ENCODE measurements at places on chromosomes 16 and 17.

DNA sequence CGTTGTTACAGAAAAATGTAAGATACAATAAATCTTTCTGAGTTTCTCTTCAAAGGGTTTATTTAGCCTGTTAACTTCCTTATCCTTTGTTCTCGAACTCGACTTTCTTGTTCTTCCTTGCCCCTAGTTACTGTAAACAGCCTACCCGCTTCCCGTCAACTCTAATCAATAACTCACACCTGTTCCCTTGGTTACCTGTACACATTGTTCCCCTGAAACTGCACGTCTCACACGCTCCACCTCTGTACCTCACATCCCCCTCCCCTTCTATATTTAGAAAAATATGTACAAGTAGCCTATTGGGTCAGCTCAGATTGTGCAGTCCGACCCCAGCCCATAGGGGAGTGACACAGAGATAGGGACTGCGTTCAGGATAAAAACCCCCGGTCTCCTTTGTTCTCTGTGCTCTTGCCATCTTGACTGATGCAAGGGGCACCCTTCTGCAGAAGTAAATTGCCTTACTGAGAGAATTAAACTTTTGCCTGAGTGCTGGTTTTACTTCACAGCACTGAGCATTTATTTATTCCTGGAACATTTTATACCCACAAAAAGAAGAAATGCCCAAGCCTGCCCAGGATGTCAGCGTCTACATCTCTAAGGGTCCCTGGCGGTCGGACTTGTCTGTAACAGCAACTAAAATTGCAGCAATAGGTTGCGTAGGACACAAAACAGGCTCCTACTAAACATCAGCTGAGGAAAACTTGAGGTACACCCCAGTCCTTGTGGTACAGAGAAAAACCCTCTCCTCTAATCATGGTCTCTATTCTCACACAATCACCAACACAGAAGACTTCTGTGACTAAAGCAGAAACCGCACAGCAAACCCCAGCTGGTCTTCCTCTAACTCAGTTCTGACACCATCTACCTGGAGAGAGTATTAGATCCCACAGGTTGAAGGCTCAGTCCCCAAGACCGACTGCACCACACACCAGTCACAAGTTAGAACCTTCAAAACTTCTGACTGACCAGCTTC is 11.3 kb downstream of the WDR45B start:
- DNase-seq: no peak

DNA sequence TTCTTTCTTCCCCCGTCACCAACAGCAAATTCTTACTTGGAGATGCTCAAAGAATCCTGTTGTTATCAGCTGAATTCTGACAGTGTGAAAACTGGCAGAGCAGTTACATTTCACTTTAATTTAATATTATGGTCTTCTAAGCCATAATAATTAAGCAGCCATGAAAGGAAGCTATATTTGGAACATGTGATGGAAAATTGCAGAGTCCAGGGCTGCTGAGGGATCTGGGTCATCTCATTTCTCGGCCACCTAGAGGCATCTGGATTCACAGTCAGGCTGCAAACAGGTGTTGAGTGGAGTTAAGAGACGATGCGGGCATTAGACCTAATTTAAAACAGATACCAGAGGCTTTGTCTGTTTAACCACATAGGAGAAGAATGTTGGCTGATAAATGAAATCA is 38.4 kb downstream of the CHD9NB start:
- no peak for DNase-seq

- DNase-seq: no peak
These were observed 601 bp upstream of the RFWD3 start for GRCh38 chr16:74667255-74667700.

DNA sequence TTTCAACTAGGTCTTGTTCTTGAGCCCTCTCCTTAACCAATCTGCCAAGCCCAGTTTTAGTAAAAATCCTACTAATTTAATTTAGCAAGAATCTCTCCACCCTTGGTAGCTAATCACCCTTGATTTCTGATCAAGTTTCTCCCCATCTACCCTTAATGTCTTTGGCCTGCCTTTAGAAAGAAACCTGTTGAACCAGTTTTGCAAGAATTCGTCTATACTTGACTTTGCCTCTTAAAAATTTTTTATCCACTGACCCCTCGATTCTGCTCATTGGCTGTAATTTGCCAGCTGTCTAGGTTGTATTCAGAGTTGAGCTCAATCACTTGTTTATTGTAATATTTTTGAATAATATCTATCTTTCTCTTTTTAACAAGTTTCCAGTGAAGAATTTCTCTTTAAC is 1138.5 kb downstream of the CDH11 start:
- no peak for DNase-seq

Measured in stimulated activated CD4-positive, alpha-beta T cell treated with anti-CD3 and anti-CD28 coated beads, TNF-alpha, amount 100 ng/mL, for 48 hours (primary cell).